ENCODE measurements at places on chromosomes 4 and X. TPM values are rescaled to one million over a fixed set of nuclear protein-coding genes. Genes with fewer than 3 reads are reported as not detected.

The TMEM154 gene
- total RNA-seq = 15.2 TPM

The CHRDL1 gene
- total RNA-seq = not detected

The CTAG1A gene
- not detected for total RNA-seq

The CXCL3 gene
- 1.3 TPM for total RNA-seq

The SAGE1 gene
- not detected for total RNA-seq

The CNGA2 gene
- total RNA-seq = not detected

The DCLK2 gene
- total RNA-seq = 0.67 TPM

The OPHN1 gene
- total RNA-seq = 7.3 TPM

The TMEM156 gene
- 1.2 TPM for total RNA-seq

The MAOB gene
- 0.12 TPM for total RNA-seq

The TRPC5OS gene
- not detected for total RNA-seq

The SPP1 gene
- total RNA-seq = 157 TPM

The PITX2 gene
- total RNA-seq = not detected

The ATRX gene
- 74.5 TPM for total RNA-seq

The TLL1 gene
- 10.0 TPM for total RNA-seq

The PIM2 gene
- total RNA-seq = 9.9 TPM

The GPR78 gene
- not detected for total RNA-seq

The CDKL2 gene
- total RNA-seq = 1.8 TPM

The HS3ST1 gene
- total RNA-seq = 33.9 TPM

The SPANXA2 gene
- total RNA-seq = not detected

The TAF1 gene
- total RNA-seq = 19.0 TPM

The OTOP1 gene
- not detected for total RNA-seq

The GIMD1 gene
- not detected for total RNA-seq

The FATE1 gene
- total RNA-seq = not detected

The KLHL13 gene
- total RNA-seq = 23.0 TPM

The ARL9 gene
- 0.17 TPM for total RNA-seq

The RASSF6 gene
- total RNA-seq = 84.2 TPM

The JCHAIN gene
- 0.33 TPM for total RNA-seq

The TCEAL9 gene
- 71.1 TPM for total RNA-seq

The MAGEA2 gene
- not detected for total RNA-seq

The TEC gene
- total RNA-seq = 0.33 TPM

The FGFR3 gene
- total RNA-seq = 0.67 TPM

The OTUD6A gene
- not detected for total RNA-seq

Measured in mammary epithelial cell (primary cell).